ENCODE measurements at places on chromosomes 11 and 22.

- no peak for DNase-seq
Observed at GRCh38 chr11:123202155-123203151, 7.4 kb upstream of the CLMP start.

DNA sequence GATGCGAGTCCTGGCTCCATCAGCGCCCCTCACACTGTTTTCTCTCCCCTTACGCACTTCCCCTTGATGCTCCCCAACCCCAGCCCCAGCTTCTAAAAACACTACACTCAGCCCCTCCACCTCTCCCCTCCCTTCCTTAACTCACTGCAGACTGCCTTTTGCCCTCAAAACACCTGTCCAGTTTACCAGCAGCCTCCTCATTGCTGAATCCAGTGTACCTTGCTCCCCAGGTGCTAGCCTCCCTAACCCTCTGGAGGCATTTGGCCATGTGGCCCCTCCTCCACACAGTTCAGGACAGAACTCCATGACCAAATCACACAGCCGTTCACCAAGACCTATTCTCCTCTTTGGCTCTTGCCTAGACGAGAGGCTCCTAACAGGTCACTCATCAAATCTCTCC lies 2.8 kb upstream of the GALR3 start:
- no peak for DNase-seq

DNA sequence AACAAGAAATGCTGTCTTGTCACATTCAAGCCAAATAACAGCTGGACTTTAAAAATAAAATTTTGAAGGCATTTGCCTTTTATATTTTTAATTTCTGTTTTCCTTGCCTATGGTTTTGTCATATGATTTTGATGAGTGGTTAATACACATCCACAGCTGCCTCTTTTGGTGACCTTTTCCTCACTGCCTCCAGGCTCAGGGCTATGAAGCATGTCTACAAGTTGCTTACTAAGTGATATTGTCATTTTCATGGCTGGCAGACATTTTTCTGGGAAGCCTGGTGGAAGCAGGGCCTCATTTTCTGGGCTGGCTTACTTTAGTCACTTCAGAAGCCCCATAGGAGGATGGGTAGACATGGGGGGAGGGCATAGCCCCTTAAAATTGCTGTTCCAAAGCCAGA lies 344.9 kb downstream of the SOX6 start:
- DNase-seq, result no peak

DNA sequence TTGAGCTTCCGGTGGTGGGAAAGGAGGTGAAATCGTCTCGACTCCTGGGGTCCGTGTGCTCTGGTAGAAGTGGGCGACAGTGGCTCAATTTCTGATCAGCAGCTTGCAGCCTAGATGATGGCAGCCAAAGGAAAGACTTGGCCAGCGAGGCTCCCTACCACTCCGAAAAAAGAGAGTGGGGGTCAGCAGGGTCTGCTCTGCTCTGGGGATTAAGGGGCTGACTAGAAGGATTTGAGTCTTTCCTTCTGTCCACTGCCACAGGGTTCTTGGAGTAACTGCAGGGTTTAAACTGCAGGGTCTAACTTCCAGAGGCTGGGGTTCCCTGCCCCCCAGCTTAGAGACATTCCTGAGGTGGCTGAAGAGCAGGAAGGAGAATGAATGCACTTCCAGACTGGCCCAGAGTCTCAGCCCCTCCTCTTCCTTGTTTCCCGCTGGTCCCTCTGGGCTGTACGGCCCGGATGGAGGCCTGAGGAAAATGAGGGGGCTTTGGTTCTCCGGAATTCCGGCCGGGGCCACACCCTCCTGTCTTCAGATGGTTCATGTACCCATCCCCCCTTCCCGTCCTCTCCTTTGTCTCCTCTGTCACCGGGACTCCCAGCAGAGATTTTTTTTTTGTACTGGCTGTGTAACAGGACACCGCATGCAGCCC lies 907 bp downstream of the SERPINH1 start:
- no peak for DNase-seq

GRCh38 chr22:50145721-50146438 lies 24.7 kb upstream of the PANX2 start:
- DNase-seq, result no peak

GRCh38 chr11:130003717-130004001 lies 1.0 kb upstream of the PRDM10 start:
- no peak for DNase-seq

GRCh38 chr11:134040386-134041302 lies 28.2 kb upstream of the JAM3 start:
- DNase-seq, result no peak

- no peak for DNase-seq
Observed at GRCh38 chr22:36331912-36332622, 55.7 kb downstream of the MYH9 start.

Data from Ammon's horn (tissue), 1 donor.